ENCODE measurements at places on chromosomes 16 and 17.

DNA sequence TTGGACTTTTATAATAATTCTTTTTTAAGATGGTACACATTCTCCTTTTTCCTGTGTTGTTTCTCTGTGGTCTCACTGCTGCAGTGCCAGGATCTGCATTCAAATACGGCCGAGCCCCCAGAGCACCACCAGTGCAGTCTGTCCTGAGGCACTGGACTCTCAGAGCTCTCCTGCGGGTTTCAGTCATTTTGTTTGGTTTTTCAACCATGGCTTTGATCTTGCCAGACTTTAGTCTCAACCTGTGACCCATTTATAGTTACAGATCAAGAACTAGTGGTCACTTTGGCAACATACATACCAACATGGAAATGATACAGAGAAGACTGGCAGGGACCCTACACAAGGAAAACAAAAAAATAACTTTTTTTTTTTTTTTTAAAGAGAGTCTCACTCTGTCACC is 177.4 kb downstream of the LGALS9B start:
- no peak for DNase-seq

GRCh38 chr16:68590201-68590994 is 51.3 kb downstream of the ZFP90 start:
- peak; percentile 8 for DNase-seq

DNA sequence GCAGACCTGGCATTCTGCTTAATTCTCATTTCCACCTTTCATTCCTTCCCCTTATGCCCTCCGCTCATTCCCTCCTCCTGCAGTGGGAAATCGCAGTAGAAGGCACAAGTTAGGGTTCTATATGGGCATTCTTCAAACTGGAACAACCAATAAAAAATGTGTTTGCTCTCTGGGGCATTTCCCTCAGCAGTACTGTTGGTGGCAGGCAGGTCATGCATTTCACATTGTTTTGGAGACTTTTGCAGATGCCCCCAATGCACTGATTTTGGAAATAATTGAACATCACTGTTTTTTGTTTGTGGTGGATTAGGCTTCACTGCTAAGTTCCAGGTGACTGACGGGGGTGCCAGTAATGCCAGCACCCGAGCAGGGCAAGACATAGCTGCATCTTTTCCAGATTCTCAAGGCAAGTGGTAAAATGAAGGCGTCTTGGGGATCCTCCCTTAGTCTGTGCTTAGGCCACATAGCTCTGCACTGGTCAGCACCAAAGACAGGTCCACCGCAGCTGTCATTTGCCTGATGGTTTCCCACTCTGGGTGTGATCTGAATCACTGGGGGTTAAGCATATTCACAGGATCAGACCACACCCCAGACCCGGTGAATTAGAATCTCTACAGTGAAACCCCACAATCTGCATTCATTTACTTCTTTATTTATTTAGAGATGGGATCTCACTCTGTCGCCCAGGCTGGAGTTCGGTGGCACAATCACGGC is 304.5 kb downstream of the CPPED1 start:
- DNase-seq, result no peak

DNA sequence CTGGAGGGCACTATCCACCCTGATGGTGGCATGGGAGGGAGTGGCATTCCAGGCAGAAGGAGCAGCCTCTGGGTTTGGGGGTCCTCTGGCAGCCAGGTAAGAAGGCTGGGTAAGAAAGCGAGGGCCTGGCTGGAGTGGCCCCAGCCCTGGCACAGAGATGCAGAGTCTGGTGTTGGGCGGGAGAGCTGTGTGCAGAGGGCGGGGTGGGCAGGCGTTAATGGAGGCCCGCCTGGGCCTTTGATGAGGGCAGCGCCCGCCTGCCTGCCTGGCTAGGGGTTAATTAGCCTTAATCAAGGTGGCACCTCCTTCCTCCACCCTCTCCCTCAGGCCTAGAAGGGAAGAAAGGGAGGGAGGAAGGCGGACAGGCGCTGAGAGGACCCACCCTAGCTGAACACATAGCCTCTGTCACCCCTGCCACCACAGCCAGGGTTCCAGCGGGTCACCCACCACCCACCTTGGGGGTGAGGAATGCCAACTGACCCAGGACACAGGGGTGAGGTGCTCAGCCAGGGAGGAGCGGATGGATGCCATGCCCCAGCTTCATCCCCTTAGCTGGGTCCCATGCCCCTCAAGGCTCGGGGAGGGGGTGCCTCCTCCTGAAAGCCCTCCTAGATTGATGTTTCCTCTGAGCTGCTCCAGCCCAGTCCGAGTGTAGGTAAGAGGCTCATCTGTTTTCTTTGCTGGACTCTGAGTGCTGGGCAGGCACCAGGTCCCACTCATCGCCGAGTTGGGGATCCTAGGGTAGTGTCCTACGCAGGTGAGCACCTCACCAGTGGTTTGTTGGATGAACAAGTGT is 13.4 kb upstream of the FAM83G start:
- DNase-seq, result no peak

DNA sequence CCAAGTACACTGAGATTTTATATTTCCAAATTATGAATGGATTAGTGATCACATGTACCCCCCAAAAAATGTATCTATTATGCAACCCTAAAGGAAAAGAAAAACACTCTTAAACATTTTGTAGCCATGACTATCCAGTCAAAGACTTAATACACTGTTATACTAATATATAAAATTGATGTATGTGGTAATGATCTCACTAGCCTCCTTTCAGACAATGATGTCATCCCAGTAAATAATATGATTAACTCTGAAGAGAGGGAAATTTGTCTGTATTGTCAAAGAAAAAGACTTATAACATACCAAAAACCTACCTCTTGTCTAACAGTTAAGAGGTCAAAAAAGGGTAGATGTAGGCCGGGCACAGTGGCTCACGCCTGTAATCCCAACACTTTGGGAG is 80.7 kb downstream of the USP32 start:
- no peak for DNase-seq

GRCh38 chr16:52537516-52537915 is 9.4 kb downstream of the TOX3 start:
- no peak for DNase-seq

GRCh38 chr17:41407226-41407625 is 9.8 kb upstream of the KRT31 start:
- no peak for DNase-seq

DNA sequence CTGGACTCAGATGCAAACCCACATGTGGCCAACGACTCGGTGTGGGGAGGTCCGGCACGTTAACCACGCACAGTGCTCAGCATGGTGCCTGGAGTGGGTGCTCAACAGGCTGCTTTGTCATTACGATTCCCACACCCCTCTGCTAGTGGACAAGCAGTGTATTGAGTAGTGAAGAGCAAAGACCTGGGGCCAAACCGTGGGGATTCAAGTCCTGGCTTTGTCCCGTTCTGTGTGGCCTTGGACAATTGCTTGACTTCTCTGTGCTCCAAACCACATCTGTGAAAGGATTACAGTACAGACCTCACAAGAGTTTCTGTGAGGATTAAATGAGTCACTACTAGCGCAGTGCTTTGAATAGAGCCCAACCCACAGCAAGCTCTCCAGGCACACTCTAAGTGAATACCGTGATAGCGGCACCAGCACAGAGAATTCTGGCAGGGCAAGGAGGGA is 33.8 kb downstream of the TRPV2 start:
- no peak for DNase-seq

- DNase-seq, result no peak
These were observed 24.2 kb downstream of the PLD6 start for GRCh38 chr17:17181666-17182597.

- no peak for DNase-seq
These were observed 18.2 kb upstream of the ERN1 start for GRCh38 chr17:64148017-64148631.

DNA sequence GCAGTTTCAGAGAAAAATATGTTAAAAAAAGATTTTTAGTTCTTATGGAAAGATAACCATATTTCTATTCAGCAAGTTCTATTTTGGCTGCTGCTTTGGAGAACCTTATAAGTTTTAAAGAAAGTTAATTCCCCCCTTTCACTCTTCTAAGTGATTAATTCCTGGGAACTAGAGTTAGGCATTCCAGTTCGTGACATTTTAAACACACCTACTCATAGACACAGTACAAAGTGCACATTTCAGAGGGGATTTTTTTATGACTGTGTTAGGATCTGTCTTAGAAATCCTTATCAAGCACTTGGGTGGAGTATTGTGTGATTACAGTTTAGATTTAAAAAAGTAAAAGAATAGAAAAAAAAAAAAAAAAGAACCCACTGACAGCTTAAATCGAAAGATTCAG is 3.5 kb upstream of the CDH11 start:
- no peak for DNase-seq

- DNase-seq, result no peak
These were observed 22.4 kb upstream of the HERPUD1 start for GRCh38 chr16:56909527-56909979.

DNA sequence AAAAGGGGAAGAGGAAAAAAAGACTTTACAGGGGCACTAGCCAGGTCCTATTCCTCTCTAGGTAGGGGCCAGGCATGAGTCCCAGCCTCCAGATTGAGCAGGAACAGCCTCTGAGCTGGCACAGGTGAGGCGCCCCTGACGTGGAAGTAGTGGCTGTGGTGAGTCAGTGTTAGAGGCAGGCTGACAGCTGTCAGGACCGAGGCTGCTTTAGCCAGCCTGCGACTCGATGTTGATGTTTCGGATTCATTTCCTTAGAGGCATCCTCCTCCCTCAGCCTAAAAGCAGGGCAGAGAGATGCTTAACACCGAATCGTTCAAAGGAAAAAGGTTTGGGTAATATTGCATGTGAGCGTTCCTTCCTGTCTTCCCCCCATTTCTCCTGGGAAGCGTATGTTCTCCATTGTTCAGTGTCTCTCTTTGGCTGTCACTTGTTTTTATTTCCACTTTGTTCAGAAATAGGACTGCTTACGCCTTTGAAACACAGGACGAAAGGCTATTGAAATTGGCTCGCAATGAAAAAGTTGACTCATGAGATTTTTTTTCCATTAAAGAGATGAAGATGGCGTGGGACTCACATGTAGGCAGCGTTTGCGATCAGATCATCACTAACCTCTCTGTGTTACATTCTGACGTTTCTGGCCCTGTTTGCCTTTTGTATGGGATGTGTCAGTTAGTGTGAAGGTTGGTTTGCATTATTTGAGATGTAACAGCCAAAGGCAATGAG is 1.3 kb downstream of the KIAA0513 start:
- DNase-seq, result no peak

DNA sequence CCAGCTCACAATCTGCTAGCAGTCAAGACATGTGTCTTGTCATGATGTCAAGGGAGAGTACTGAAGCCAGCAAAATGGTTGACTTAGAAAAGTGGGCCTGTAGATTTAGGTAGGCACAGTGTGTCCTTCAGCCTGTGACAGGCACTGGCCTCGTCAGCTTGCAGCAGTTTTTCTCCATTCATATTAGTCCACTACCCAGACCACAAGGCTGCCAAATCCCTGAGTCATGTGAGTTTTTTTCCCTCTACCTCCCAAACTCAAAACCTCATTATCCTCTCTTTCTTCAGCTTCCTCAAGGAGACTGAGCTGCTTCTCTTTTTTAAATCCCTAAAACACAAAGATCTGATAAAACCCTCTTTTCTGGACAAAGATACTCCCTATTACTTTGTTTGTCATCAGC is 102.6 kb upstream of the HS3ST3A1 start:
- DNase-seq, result no peak

DNA sequence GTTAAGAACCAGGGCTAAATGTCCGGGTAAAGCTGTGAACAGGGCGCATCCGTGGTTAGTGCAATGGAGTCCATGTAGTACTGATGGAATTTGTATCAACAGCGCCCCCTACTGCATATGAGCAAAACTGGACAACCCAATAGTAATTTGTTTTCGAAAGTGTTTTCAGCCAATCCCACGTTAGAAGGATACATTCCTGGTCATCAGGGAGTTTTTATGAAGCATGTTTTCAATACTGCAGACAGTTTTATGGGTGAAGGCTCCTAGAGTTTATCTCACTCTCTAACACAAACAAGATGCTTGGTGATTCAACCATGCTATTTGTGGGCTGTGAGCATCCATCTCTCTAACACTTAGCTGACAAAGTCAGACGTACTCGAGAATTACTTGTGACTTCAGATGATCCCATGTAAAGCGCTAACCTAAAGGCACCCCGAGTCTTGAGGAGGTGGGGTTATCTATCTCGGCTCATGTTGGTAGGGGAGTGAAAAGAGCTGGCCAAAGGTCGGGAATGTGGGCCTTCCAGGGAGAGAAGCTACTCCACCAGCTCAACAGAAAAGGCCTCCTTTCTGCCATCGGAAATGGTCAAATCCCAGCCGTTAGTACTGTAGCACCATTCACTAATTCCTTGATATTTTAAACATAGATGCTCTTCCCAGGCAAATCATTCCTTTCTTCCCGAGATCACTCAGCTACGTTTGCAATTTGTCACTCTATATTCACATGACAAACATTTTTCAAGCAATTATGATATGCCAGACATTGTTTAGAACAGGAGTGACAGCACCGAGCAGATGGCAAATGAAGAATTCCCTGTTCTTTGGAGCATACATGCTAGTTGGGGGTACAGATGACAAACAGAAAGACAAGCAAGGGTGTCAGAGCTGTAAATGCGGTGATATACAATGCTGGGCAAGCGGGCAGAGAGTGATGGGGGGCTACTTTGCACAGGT is 46.9 kb upstream of the HNF1B start:
- DNase-seq, result peak; percentile 50

DNA sequence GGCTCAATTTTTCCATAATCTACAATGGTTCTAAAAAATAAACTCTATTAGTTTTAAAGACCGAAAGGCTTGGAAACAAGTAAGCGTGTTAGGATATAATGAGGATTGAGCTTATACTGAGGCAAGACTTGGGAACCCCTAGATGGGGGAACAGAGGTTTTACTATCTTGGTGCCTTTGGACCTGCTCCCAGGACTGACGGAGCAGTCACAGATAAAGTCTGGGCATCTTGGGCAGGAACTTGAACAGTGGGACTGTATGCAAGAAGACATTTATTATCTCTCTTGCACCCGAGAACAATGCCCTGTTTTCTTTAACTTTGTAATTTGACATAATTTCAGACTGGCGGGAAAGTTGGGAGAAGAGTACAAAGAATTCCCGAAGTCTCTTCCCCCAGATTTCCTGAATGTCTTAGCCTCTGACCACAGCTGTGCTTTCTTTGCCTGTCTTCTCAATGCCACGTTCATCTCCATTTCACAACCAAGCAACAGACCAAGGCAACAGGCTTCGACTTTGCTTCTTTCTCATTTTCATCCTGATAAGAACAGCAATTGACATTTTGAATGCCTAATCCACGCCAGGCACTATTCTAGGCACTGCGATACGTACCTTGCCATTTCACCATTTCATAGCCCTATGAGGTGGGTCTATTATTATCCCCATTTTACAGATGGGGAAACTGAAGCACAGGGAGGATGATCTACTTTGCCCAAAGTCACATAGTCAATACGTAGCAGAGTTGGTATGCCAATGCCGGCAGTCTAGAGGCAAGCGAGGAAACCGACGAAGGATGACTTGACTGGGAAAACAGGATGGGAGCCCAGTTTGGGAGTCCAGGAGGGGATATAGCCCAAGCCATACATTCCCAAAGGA is 3.0 kb upstream of the IL4R start:
- no peak for DNase-seq

- no peak for DNase-seq
These were observed 4.5 kb upstream of the JPT2 start for GRCh38 chr16:1673424-1674151.
